ENCODE measurements at places on chromosomes 3 and 15.

DNA sequence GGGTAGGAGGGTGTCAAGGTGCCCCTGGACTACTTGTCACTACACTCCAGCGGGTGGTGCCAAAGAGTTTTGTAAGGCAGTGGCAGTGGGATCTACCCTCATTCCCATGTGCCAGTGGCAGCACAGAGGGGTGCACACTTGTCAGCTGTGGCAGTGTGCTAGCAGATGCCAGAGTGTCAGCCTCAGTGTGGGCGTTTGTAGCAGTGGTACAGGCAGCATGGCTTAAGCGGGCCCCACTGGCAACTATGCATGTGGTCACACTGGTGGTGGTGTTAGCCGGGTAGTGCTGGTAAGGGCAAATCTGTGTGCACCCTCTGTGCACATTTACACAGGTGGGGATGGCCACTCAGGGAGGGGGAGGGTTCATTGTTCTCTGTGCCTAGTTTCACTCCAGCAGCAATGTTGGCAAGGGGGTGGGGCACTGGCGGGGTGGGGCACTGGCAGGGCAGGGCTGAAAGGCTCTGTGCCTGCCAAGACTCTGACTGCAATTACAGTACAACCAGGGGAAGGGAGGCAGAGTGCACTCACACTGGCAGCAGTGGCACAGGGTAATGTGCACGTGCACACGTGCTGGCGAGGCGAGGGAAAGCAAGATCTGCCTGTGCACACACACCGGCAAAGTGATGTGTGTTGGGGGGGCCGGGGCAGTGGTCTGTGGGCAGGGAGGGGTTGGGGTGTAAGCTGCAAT is 31.8 kb downstream of the MYO9A start:
- DNase-seq, result no peak

DNA sequence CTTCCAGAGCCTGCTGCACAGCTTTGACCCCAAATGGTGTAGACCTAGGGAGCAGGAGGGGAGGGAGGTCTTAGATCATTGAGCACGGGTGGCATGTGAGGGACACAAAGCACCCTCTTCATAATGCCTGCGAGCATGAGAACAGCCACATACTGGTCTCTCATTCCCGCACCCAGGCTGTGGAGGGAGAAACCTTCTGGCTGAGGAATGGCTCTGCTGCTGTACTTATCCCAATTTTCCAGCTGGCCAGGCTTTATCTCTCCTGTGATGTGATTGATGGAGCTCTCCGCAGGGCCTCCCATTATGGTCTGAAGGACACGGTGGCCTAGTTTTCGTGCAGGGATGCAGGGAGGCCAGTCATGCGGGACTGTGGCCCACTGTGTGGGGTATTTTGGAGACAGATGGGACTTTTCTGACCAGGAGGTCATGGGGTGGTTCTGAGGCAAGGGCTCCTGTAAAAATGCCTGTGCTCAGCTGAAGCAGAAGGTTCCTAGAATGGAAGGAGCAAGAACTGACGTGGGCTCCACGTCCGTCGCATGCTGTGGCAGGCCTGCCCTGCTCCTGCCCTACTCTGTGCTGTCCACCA is 251.5 kb downstream of the PLCL2 start:
- DNase-seq, result no peak

- DNase-seq, result no peak
Measured at GRCh38 chr3:99298661-99299060, 339.7 kb upstream of the COL8A1 start.

DNA sequence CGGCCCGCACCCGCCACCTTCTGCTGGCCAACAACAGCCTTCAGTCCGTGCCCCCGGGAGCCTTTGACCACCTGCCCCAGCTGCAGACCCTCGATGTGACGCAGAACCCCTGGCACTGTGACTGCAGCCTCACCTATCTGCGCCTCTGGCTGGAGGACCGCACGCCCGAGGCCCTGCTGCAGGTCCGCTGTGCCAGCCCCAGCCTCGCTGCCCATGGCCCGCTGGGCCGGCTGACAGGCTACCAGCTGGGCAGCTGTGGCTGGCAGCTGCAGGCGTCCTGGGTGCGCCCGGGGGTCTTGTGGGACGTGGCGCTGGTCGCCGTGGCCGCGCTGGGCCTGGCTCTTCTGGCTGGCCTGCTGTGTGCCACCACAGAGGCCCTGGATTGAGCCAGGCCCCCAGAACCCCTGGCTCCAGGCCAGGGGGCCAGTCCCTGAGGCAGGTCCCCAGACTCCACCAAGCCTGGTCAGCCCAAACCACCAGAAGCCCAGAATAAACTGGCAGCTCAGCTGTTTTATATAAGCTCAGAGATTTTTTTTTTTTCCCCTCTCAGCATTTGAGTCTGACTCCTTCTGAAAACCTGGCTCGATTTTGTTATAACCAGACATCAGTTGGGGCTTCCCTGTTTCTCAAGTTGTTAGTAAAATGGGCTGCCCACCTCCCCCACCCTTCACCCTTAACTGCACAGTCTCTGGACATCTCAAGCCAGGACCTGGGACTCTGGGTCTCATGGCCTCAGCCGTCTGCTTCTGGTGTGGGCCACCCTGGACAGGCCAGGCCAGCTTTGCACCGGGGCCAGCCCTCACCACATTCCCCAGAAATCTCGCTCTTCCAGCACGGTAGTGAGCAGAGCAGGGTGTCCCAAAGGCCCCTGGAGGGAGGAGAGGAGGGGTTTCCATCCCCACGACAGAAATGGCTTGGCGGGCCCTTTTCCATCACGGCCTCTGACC is 1.6 kb downstream of the GP9 start:
- DNase-seq, result no peak

DNA sequence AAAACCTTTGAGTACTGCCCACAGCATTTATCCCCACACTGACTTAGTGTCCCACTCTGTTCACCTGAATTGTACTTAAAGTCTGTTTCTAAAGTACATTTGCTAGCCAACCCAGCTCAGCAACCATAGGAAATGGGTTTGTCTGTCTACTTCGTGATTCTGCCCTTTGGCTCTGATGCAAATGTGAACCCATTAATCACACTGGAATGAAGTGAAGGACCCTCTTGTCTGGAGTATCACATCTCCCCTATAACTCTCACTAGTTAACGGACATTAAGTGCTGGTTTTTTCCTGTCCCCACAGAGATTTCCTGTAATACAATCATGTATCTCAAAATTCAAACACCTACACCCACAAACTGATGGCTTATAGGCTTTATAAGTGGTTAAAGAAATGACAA is 20.5 kb downstream of the EID1 start:
- DNase-seq, result no peak

DNA sequence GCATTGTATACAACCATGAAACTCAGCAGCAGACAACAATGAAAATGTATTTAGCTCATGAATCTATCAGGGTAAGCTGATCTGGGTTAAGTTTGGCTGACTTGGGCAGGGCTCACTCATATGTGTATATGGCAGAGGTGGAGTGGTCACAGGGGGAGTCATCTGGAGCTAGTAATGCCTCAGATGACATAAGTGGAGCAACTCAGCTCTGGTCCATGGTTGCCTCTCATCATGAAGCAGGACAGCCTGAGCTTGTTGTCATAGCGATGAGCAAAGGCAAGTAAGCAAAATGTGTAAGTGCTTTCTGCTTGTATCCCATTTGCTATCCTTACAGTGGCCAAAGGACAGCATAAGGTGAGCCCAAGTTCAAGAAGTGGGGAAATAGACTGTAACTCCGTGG is 64.5 kb downstream of the ALCAM start:
- no peak for DNase-seq

DNA sequence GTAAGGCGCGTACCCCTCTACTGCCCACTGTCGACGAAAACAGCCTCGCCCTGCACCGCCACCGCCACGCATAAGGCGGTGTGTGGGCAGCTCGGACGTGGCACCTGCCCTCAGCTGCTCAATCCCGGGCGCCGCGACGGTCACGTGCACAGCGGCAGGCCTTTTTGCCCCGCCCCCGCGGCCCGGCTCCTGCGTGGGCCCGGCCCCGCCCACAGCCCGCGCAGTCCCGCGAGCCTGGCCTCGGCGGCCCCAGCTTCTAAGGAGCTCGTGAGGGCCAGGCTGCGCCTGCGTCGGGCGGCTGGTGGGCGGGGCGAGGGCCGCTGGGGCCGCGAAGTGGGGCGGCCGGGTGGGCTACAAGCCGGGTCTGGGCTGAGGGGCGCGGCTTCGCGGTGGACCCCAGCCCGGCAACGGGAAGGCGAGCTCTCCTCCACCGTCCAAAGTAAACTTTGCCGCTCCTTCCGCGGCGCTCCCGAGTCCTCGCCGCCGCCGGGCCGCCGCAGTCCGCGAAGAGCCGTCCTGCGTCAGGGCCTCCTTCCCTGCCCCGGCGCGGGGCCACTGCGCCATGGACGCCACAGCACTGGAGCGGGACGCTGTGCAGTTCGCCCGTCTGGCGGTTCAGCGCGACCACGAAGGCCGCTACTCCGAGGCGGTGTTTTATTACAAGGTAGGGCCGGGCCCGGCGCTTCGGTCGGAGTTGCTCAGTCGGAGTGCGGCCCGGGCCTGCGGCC is at the start of gene CAPN7:
Gene CAPN7 (plus strand): TSS at position 313 of the 728 bp plus-strand sequence. CDS start 250 bp downstream, at position 563.
- peak; percentile 93 for DNase-seq

DNA sequence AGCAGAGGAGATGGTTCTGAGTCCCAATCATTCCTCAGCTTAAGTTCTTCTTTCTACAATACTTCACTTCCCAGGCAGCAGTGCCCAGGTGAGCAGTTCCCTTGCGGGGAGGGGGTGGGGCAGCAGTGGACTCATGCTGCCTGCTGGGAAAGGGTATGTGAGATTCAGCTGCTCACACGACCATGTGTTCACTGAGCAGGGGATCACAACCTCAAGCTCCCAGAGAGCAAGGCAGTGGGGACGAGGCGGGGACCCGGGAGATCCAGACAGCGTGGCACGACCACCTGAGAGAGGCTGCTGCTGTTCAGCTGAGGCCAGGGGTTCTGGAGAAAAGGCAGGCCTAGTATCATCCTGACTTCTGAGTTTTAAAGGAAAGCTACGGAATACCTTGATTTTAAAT is 166.6 kb downstream of the XXYLT1 start:
- no peak for DNase-seq

- DNase-seq, result no peak
Measured at GRCh38 chr3:42012383-42012934, 50.6 kb upstream of the ULK4 start.

DNA sequence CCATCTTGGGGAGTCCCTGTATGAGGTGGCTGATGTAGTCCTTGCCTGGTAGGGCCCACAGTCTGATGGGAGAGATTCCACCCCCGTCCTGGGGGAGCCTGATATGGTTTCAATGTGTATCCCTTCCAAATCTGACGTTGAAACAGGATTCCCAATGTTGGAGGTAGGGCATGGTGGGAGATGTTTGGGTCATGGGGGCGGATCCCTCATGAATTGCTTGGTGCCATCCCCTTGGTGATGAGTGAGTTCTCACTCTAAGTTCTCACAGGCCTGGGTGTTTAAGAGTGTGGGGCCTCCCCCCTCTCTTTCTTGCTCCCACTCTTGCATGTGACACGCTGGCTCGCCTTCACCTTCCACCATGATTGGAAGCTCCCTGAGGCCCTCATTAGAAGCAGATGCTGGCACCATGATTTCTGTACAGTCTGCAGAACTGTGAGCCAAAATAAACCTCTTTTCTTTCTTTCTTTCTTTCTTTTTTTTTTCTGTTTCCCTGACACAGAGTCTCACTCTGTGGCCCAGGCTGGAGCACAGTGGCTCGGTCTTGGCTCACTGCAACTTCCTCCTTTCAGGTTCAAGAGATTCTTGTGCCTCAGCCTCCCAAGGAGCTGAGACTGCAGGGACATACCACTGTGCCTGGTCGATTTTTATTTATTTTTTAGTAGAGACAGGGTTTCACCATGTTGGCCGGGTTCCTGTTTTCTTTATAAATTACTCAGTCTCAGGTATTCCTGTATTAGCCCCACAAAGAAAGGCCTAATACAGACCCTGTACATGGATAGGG is 28.6 kb downstream of the ITGA11 start:
- no peak for DNase-seq

DNA sequence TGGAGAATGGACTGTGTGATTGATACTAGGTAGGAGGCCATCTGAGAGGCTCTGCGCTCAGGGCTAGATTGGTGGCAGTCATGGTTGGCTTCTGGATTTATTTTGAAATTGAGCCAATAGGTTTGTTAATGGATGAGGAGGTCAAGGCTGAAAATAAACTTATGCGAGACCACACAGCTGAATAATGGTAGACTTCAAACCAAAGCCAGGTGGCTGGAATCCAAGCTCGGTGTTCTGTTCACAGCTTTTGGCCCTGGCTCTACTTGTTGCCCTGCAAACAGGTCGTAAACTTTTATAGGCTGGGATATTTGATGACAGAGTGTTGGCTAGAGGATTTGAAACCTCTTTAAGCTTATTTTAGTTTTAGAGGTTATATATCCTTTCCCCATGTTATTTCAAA is 160.4 kb downstream of the CHL1 start:
- no peak for DNase-seq

DNA sequence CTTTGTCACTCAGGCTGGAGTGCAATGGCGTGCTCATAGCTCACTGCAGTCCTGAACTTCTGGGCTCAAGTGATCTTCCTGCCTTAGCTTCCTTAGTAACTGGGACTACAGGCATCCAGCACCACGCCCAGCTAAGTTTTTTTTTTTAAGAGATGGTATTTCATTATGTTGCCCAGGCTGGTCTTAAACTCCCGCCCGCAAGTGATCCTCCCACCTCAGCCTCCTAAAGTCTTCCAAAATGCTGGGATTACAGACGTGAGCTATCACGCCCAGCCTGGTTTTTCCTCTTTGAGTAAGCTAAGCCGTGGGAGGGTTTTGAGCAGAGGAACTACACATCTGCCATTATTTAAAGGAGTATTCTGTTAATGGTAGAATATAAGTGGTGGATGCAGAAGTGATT is 7.4 kb upstream of the LRRFIP2 start:
- no peak for DNase-seq

- no peak for DNase-seq
Measured at GRCh38 chr3:160851629-160852210, 95.7 kb downstream of the PPM1L start.

DNA sequence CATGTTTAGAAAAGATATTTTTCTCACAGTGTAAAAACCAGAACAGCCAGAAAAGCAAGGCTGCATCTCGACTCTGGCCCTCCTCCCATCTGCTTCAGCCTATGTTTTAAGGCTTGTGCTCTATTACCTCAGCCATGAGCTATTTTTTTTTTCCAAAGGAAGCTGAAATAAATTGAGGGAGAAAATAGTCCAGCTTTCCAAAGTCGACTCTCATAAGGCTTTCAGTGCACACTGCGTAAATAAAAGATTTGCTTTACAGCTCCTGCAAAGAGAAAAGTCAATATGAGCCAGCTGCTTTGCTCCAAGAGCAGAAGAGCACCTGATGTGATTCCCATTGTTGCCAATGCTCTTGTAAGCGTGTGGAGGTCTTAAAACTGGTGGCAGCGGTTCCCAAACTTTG is 26.7 kb downstream of the SCG3 start:
- DNase-seq, result no peak

DNA sequence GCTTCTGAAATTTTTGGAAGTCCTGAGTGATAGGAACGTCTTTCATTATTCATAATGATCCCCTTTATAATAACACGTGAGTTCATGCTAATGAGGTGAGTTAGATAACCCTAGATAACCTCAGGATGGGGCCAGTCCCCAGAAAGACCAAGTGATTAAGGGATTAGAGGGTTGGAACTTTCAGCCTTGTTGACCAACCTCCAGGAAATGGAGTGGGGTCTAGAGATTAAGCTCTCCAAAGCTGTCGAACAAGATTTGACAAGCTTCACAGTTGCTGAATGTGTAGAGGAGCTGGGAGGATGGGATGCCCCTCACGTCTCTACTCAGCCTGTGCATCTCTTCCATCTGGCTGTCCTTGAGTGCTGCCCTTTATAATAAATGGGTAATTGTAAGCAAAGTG is 107.1 kb downstream of the ZMAT3 start:
- no peak for DNase-seq

Measured in T-helper 1 cell (primary cell).